ENCODE measurements at places on chromosomes 6 and 20.
A peak's percentile ranks its signal among the peaks of the same experiment; 100 is the strongest.

- DNase-seq = no peak
Measured at GRCh38 chr6:101614774-101615173, 221.3 kb downstream of the GRIK2 start.

GRCh38 chr6:150189122-150189521, 46.3 kb downstream of the PPP1R14C start:
- DNase-seq = peak; percentile 54

- DNase-seq = no peak
Measured at GRCh38 chr6:99013661-99014060, 65.9 kb upstream of the FBXL4 start.

GRCh38 chr20:32474967-32475811, 109.9 kb downstream of the NOL4L start:
- DNase-seq = no peak

DNA sequence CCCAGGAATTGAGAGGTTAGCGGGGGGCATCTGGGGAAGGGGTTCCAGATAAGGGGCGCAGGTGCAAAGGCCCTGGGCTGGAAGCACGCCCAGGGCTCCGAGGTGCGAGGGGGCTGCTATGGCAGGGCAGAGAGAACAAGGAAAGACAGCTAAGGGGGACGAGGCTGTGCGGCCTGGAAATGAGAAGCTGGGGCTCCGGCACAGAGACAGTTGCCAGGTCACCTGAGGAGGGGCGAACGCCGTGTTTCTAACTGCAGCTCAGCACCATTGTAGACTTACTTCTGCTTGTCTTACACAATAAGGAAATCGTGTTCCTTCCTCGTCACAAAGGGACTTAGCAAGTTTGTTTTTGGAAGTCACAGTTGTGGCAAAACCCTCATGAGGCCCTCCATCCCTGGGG, 68.9 kb upstream of the TBXT start:
- DNase-seq = no peak

GRCh38 chr6:153725456-153725855, 313.6 kb upstream of the OPRM1 start:
- no peak for DNase-seq

GRCh38 chr6:150451807-150452427, 83.1 kb downstream of the IYD start:
- no peak for DNase-seq

- DNase-seq = no peak
Measured at GRCh38 chr20:40641809-40642208, 47.2 kb downstream of the MAFB start.

DNA sequence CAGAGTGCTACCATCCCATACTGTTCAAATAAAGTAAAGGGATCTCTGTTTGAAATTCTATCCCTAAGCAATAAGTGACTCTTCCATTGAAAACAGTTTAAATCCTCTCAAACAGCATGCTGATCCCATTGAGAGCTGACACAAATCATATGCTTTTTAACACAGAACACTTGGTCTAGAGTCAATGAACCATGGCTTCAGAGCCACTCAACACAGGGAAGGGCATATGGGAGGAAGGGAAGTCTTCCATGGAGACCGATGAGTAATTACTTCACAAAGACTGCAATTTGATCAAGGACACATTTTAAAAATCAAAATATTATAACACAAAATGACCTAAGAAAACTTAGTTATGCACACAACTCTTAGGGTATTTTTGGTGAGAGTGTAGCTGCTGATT, 1073.0 kb upstream of the MAP3K7 start:
- no peak for DNase-seq

DNA sequence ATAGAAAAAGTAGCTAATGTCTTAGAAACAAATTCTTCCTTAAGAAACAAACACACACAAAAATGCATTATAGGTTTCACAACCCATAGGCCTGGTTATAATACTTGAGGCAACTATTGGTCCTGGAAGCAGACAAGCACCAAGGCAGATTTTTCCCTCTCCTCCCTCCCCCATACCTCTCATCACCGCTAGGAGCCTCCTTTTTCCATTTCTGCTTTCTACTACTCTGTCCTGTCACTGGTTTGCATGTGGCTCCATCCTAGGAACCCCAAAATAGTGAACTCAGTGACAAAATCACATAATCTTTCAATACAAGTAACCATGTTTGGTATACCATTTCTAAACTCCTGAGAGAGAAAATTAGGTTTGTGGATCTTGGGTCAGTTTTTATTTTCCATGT, 66.1 kb downstream of the HMGCLL1 start:
- no peak for DNase-seq

DNA sequence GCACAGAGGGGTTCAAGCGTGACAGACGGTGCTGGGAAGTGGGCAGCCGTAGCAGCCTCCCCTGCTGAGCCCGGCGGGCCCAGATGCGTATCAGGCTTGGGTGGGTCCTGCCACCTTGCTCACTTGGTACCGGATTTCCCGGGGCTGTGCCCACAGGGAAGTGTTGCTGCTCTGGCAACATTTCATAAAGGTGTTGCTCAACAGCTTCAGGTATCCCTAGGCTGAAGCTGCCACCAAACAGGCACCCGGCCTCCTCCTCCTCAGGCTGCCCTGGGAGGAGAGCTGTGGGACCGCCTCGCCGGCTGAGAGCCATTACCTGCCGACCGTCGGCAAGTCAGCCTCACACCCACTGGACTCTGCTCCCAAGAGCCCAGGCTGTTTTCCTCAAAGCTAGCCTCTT, 11.5 kb downstream of the PSMG4 start:
- DNase-seq = no peak

DNA sequence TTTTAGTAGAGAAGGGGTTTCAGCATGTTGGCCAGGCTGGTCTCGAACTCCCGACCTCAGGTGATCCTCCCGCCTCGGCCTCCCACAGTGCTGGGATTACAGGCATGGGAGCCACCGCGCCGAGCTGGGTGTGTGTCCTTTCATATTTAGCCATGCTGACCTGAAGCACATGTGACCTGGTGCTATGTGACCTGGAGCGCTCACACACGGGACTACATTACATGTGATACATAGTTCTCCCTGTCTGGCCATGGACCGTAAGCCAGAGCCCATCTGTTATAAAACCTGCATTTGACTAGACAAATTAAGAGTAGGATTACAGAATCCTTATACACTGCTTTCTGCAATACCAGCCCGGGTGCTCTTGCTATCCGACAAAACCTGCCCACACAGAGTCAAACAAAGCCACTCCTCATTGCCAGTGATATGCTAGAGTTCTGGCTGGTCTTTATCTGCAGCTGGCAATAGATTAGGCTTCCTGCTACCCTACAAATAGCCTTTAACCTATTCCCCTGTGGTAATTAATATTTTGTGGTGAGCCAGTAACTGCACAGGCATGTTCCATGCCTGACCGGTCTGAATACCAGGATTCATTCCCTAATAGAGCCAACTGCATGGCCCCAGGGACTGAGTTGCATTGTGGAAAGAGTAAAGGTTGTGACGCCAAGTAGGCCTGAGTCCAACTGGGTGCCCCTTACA, 26.3 kb upstream of the FAM50B start:
- DNase-seq = no peak

GRCh38 chr20:33209789-33210188, 7.4 kb upstream of the BPIFA3 start:
- peak; percentile 29 for DNase-seq

- no peak for DNase-seq
Measured at GRCh38 chr20:22338140-22338708, 246.1 kb downstream of the FOXA2 start.

DNA sequence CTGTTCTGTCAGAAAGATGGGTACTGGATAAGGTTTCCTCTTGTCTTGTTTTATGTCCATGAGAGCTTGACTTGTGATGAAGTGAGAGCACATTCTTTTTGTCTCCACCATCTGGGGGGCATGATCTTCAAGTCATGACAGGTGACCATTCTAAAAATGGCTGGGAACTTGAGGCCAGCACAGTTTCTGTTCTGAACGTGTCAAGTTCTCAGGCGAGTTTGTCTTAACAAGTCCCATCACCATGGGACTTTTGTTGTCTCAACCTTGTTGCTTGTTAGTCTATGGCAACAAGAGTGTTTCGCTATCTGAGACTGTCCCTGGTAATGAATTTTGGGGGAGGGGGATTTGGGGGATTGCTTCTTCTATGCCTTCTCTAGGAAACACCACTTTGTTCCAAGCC, 25.6 kb upstream of the ENPP4 start:
- DNase-seq = no peak

DNA sequence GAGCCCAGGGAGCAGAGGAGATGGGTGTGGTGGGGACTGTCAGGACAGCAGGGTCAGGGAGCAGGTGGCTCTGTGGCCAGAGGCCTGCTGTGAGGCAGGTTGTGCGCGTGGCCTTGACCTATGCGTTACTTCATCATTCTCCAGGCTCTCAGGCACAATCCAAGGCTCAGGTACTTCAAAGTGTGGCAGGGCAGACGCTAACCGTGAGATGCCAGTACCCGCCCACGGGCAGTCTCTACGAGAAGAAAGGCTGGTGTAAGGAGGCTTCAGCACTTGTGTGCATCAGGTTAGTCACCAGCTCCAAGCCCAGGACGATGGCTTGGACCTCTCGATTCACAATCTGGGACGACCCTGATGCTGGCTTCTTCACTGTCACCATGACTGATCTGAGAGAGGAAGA, 535 bp downstream of the NCR2 start:
- DNase-seq = no peak

- no peak for DNase-seq
Measured at GRCh38 chr6:105759946-105760345, 326.2 kb upstream of the PRDM1 start.

GRCh38 chr6:167073679-167074274, 49.1 kb upstream of the CCR6 start:
- peak; percentile 67 for DNase-seq

DNA sequence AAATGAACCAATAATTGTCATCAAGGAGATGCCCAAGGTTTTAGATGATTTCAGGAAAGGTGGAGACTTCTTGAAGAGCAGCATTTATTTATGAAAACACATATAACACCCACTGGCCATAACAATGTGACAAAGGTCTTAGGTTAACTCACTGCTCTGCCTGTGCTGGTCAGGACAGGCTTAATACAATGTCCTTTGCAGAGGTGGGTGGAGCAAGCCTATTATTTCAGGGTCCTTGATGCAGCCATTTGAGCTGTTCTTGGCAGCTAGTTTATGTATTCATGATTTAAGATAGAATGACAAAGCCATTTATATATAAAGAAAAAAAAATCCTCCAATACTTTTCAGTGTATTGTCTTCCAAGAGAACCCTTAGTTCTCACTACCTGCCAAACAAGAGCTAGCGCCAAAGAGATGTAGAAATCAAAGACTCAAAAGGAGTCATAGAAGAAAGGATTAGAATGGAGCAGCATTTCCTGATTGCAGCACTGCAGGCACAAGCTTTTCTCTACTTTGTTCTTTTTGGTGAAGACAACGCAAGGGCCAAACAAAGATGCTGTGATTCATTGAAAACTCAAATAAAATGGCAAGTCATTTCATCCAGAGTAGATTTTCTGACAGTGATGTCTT, 124.3 kb upstream of the TSHZ2 start:
- no peak for DNase-seq

- DNase-seq = no peak
Measured at GRCh38 chr6:113004470-113005270, 657.5 kb downstream of the RFPL4B start.

DNA sequence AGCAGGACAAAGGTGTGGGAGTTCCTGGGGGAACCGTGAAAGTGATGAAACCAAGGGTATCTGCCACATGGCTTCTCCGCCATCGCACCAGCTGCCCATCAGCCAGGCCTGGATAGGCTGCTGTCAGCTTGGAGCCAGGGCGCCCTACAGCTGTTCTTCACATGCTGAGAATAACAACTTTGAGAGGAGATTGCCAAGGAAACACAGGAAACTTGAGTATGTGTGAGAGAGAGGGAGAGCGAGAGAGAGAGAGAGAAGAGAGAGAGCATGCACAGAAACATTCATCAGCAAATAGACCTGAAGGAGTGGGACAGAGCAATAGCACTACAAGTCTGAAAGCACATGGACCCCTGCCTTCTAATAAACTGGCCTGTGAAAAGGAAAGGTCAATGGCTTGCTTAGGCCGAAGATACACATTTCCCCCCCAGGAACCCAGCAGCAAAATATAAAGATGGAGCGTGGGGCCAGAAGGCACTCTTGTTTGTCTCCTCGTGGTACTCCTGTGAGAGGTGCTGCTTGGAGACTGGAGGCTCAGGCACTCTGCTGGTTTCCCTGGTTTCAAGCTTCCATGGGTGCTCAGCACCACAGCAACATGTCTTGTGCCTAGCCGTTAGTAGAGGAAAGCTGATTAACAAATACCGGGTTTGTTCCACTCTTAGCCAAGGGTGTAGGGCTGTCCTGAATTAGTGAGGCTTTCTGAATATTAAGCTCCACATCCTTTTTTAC, 53.0 kb downstream of the SNAP25 start:
- no peak for DNase-seq

- DNase-seq = peak; percentile 4
Measured at GRCh38 chr20:29443819-29444218, 1813.6 kb upstream of the DEFB115 start.

GRCh38 chr6:129730477-129731165, 20.6 kb upstream of the ARHGAP18 start:
- peak; percentile 64 for DNase-seq

DNA sequence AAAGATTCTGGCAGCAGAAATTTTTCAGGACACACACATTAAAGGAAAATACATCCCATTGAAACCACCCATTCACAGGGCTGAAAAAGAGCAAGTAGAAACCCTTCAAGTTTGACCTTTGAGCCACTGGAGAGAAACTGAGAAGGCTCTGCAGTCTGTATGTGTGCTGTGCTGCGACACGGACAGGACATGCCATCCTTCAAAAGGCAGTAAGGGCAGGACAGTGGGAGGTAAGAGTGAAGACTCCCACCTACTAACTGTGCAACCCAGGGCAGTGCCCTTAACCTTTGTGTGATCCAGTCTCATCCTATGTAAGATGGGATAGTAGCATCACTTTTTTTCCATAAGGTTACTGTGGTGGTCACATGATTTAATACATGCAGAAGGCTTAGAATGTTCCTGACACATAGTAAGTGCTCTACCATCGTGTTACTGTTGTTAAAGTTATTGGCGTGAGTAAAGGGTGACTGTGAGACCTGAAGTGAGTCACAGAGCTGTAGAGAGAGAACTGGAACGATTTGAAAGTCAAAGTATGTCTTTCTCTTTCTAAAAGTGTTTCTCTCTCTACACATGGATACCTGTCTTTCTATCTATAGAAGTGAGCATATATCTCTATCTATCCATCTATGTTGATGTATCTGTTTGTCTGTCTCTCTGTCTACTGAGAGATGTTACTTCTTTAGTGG, 153.7 kb upstream of the OLIG3 start:
- DNase-seq = no peak

DNA sequence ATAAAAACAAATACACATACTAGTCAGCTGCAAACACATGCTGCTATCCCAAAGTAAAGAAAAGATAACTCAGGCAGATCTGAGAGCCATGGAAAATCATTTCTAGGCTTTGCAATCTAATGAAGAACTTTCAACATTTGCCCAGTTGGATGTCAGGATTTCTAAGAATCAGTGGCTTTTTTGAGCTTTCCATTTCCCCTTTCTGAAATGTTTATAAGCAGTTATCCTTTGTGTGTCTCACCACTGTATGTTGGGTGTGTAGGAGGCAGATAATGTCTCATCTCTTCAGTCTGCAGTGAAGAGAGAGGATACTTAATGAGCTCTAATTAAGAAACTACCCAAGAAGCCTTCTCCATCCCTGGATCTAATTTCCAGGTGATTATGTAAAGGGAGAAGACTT, 43.6 kb downstream of the RGS17 start:
- no peak for DNase-seq

GRCh38 chr6:7773322-7773721, 47.4 kb downstream of the BMP6 start:
- no peak for DNase-seq
